Right lung (tissue), 10 donors: ENCODE measurements at places on chromosomes 16 and 17. TPM values are rescaled to one million over a fixed set of nuclear protein-coding genes. Genes with fewer than 3 reads are reported as not detected.

DNA sequence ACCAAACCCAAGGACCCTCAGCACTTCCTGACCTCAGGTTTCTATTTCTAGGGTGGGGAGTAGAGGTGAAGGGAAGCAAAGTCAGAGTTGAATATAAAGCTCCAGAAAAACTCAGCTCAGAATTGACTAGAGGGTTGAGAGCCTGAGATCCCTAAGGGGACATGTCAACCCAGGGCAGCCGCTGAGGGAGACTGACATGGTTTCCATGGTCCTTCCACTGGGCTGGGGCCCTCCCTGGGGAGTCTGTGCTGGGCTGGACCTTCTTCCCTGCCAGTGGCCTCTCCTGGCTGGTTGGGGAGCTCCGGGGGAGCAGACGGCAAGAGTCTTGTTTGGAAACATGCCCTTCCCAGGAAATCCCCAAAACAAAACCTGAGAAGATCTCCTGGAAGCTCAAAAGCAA, 121.3 kb downstream of the METRNL start:
- no peak for DNase-seq

DNA sequence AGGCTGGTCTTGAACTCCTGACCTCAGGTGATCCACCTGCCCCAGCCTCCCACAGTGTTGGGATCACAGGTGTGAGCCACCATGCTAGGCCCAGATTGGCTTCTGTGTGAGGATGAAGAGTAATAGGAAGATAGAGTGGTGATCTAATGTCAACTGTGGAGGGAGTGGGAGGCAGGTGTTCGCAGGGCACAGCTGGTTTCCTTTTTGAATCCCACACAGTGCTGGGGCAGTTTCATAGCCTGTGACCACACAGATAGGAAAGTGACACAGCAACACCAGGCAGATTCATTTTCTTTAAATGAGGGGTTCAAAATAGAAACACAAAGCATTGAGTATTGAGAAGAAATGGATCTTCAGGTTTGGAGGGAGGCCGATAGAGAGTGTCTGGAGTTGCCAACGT, 540.3 kb downstream of the WWOX start:
- DNase-seq, result no peak

- no peak for DNase-seq
Measured at GRCh38 chr16:3677994-3678393, 23.5 kb downstream of the DNASE1 start.

GRCh38 chr17:81317961-81318605, 23.0 kb upstream of the SLC38A10 start:
- no peak for DNase-seq

The PABPN1L gene
- polyA plus RNA-seq, result 0.25 TPM

The ZACN gene
- polyA plus RNA-seq, result 16.1 TPM
